ENCODE measurements at places on chromosomes 7 and 10.

DNA sequence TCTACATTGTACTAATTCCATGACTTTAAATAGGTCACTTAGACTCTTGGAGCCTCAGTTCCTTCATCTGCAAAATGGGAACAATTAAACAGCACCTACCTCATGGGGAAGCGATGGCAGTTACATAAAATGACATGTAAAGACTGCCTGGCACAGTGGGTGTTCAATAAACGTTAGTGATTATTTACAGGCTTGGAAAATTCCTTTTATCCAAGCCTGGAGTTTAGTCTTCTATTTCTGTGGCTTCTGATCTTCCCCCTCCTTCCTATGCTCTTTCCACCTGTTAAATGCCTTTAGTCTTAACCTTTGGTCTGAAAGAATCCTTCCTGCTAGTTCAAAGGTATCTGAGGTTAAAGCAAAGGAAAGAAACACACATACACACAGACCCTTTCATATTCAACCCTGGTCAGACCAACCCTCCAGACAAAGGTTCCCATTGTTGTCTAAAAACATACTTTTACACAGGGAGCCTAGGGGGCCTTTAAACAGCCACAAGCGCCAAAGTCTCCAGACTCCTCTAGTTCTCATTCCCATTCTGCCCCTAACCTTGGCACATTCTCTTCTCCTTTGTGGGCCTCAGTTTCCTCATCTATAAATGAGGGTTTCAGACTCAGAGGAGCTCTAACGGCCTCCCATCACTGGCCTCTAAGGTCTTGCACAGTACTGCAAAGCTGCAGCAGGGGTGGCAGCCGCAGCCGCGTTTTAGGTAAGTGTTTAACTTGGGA lies 21.4 kb downstream of the SORBS1 start:
- DNase-seq = no peak

GRCh38 chr7:1864161-1864940 lies 194.3 kb downstream of the ELFN1 start:
- no peak for DNase-seq

- no peak for DNase-seq
Measured at GRCh38 chr7:134452991-134453473, 5.9 kb downstream of the AKR1B1 start.

DNA sequence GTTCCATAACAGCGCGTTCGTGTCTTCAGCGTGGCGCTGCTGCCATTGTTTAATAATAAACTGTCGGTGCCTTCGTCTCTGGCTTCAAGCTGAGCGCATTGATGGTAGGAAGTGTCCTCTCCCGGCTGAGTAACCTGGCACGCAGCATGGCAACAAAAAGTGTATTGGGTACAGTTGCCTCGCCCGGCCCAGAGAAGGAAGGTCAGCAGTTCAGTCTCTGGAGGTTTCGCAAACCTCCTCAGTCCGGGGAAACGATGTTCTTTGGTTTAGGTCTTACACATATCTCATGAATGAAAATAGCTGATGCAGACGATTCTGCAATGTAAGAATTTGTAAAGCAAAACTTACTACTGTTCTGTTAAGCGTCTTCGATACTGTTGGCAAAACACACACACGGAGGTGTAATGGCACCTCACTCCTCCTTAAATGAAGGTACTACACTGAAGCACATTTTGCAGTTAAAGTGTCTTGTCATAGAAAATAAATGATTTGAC lies 739 bp upstream of the CCDC186 start:
- DNase-seq = peak; percentile 12

- DNase-seq = peak; percentile 3
Measured at GRCh38 chr7:140435252-140435895, 31.5 kb downstream of the RAB19 start.

DNA sequence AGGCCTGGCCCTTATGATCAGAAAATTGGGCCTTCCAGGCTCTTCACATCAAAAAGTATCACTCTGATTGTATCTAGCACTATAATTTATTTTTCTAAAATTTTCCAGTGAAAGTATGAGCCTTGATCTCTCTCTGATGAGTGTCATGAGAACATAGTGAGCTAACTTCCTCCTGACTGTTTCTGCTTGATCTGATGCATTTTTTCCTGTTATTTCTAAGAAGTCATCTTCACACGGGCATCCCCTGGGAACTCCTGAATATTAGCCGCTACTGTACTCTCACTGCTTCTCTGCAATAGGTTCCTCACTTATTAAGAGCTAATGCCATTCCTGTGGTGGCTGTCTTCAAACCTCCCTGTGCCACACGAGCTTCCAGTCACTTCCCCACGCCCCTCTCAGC lies 63.1 kb upstream of the ZPBP start:
- DNase-seq = no peak

DNA sequence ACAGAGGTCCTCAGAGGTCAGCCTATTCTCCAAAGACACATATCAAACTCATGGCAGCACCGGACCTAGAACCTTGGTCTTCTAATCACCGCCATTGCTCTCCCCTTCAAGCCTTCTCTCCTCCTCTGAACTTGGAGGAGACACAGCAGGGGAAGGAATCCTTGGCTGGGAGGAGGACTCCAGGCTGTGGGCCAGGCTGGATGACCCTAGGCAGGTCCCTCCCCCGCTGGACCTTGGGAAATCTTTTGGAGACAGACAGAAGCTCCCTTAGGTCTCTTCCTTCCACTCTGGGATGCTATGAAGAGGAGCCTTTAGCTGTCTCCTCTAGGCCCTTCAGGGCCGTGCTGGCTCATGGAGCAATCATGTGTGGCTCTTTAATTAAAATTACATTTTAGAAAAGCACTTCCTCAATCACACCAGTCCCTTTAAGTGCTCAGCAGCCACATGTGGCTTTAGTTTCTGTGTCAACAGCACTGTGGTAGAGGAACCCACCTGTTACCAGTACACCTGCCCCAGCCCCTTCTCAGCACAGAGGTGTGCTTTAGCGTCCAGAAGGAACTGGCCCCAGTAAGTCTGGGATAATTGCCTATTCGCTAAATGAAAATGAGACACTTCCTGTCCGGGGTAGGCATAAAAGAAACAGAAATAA lies 238.2 kb downstream of the CELF2 start:
- no peak for DNase-seq

GRCh38 chr7:105887569-105888189 lies 11.3 kb upstream of the ATXN7L1 start:
- DNase-seq = no peak

DNA sequence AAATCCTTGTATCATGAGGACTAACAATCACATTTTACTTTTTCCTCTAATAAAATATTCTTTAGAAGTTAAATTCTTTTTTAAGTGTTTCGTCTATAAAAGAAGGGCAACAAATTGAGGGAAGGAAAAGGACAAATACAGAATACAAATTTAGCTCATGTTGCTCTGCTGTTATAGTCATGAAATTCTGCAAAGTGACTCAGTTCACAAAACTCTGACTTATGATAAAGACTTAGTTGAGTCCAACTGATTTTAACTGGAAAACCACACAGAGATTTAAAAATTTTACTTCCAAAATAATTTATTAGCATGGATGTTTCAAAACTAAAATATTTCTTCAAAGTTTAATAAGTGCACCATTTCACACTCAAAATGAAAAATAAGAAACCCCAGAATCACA lies 75.0 kb upstream of the GPR22 start:
- DNase-seq = no peak

- DNase-seq = no peak
Measured at GRCh38 chr10:48982584-48982983, 42.9 kb upstream of the LRRC18 start.

GRCh38 chr7:27897001-27897400 lies 157.0 kb downstream of the TAX1BP1 start:
- DNase-seq = peak; percentile 71

DNA sequence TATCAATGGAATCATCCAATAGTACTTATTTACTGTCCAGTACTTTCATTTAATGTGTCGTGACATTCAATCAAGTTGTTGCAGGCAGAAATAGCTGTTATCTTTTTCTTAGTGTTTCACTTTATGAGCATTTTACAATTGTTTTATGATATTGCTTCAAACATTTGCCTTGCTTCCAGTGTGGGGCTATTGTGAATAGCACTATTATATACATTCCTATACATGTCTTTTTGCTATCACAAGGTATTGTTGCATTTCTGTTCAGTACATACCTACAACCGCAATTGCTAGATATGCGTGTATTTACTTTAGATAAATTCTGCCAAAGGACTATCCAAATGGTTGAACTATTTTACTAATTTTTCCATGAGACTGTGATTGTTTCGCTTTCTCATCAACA lies 34.9 kb downstream of the CYP2C8 start:
- DNase-seq = no peak

GRCh38 chr7:129644634-129645230 lies 33.2 kb downstream of the NRF1 start:
- peak; percentile 74 for DNase-seq

- no peak for DNase-seq
Measured at GRCh38 chr7:104903044-104903443, 111.0 kb upstream of the KMT2E start.

- no peak for DNase-seq
Measured at GRCh38 chr10:4685904-4686643, 139.9 kb upstream of the AKR1E2 start.

- DNase-seq = no peak
Measured at GRCh38 chr7:17142831-17143541, 155.5 kb upstream of the AHR start.

GRCh38 chr7:33666531-33666930 lies 238.8 kb upstream of the BMPER start:
- no peak for DNase-seq

GRCh38 chr10:636016-636730 lies 53.3 kb downstream of the DIP2C start:
- DNase-seq = no peak

DNA sequence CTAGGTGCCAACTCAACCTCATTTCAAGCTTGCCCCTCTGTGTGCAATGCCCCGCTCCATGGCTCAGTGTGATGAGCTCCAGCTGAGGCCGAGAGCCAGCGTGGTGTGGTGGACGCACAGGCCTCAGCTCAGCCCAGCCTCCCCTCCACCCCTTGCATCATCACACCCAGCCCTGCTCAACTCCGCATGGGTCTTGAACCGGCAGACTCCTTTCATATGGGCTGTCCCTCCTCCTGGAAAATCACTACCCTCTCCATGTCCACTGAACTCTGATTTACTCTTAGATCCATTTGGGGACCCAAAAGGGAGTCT lies 16.6 kb upstream of the SLC18A3 start:
- DNase-seq = no peak

- no peak for DNase-seq
Measured at GRCh38 chr10:72170733-72171132, 45.1 kb upstream of the ANAPC16 start.

DNA sequence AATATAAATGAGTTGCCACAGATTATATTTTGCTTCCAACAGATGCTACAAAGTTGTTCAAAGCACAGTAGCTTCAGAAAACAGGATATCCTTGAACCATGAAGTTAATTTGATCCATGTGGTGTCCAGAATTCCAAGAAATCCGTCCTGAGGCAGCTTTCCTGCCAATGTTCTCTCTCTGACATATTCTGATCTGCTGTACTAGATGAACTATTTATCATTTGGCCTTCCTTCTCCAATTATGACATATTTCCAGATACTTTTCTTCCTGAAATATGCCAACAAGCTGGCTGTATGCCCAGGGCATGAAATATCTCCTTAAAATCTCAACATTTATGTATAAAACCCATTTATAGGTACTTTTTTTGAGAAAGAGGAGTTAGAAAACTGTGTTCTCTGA lies 141.1 kb downstream of the SPAG6 start:
- no peak for DNase-seq

DNA sequence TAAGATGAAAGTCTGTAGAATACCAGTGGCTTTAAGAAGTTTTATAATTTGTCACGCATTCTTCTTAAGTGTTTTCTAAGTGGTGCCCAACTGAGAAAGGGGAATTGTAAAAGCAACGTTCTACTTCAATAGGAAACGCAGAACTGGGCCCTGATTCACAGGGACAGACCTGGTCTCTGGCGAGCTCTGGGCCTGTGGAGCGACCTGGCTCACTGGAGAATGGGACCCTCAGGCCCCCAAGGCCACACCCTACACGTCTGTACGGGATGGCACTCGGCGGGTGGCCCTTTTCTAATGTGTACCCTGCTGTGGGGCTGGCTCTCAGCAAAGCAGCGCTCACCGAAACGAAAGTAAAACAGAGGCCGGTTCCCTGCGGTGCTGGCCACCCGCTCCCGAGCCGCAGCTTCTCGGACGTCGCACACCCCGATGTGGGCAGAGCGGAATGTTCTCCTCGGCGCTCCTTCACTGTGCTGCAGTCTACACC lies 205.0 kb downstream of the DIP2C start:
- peak; percentile 53 for DNase-seq

DNA sequence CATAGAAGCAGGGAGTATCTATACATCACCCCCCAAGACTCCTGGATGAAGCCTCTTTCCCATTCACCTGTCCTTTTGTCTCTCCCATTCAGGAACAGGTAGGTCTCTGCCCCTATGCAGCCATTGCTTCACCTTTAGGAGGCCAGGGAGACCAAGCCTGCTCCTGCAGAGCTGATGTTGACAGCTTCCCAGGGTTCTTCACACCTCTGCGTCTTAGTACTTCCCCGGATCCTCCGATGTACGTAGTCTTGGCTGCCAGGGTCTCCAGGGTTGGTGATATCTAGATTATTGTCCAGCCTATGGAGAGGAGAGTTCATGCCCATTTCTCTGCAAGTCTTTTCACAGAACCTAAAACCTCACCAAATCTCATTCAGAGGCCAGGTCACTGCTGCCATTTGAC lies 365.7 kb upstream of the KLF6 start:
- no peak for DNase-seq

- DNase-seq = no peak
Measured at GRCh38 chr7:94228678-94229077, 166.0 kb upstream of the COL1A2 start.

GRCh38 chr7:20541608-20542349 lies 73.7 kb upstream of the ABCB5 start:
- DNase-seq = no peak

DNA sequence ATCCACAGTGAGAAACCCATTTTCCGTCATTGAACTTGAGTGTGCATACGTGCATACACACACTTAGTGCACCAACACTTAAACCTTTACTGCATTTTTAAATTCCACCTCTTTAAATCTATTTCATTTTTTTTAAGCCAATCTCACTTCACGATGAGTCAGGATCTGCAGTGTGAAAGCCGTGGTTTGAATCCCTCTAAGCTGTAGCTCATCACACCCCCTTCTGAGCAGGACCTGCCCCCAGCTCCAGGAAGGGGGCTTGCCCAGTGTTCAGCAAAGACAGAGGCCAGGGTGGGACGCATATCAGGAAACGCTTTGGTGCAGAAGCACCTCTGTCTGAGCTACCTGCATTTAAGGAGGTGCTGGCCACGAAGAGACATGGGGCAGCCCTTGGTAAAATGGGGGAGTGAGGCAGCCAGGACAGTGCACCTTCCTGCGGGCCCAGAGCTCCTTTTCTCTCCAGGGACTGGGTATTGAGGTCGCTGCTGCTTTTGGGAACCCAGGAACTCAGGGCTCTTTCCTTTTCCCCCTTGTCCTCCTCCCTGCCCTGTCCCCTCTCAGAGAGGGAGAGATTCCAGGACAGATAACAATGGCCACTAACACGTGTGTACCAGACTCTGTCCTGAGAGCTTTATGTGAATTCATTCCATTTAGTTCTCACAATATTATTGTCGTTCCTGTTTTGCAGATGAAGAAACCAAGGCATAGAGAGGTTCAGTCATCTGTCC lies 21.7 kb downstream of the ZNF316 start:
- DNase-seq = no peak
